ENCODE measurements at places on chromosomes 11 and 22. TPM values are rescaled to one million over a fixed set of nuclear protein-coding genes. Genes with fewer than 3 reads are reported as not detected.

The ZNRF3 gene
- 33.9 TPM for polyA plus RNA-seq

The LGR4 gene
- 146 TPM for polyA plus RNA-seq

The CRELD2 gene
- 27.6 TPM for polyA plus RNA-seq

The SLC25A17 gene
- 41.7 TPM for polyA plus RNA-seq

The MICAL3 gene
- polyA plus RNA-seq: 25.6 TPM

DNA sequence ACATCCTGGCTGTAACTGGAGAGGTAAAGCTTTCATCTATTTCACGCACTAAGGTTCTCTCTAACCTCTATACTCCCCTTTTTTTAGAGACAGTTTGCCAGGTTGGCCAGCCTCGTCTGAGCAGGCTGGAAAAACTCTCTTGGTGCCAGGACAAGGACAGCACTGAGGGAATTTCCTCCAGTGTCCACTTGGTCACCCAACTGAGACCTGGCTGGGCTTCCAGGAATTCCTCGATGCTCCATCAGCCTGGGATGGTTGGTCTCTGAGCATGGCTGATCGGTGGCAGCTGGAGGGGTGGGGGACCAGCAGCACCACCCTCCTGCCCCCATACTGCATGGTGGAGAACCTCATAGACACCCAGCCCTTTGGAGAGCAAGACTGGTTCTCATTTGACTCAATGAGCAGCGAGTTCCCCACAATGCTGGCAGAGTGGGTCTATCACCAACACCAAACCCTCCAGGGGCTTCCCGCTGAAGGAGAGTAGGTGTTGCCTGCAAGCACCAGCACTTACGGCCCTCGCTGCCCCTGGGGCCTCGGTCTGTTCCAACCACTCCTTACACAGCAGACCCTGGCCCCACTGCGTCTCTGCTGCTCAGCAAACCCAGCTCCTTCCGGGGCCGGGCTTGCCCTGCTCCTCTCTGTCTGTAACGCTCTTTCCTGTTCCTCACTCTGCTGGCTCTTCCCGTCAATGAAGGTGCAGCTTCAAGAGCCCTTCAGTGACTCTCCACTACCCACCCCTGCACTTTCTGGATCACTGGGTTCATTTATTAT, 122.2 kb downstream of the ST3GAL4 start:
- no peak for DNase-seq

- DNase-seq: no peak
These were observed 232.4 kb downstream of the MIAT start for GRCh38 chr22:26889802-26890201.

- DNase-seq: no peak
These were observed 18.8 kb downstream of the PANX1 start for GRCh38 chr11:94147433-94147845.

DNA sequence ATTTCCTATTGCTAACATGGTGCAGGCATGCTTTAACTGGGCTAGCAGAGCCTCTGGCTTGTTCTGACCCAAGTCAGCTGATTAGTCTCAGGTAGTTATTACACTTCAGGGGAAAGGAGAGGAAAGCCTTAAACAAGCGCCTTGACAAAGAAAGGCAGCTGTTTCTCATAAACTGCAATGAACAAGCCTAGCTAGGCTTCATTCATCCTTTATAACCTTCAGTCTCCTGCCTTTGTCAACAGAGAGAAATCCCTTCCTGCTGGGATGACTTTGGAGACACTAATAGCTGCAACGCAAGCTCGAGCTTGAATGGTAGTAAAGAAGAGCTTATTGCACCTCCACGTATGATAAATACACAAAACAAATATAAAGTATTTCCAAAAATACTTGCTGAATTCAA, 68.4 kb downstream of the CCDC34 start:
- no peak for DNase-seq

DNA sequence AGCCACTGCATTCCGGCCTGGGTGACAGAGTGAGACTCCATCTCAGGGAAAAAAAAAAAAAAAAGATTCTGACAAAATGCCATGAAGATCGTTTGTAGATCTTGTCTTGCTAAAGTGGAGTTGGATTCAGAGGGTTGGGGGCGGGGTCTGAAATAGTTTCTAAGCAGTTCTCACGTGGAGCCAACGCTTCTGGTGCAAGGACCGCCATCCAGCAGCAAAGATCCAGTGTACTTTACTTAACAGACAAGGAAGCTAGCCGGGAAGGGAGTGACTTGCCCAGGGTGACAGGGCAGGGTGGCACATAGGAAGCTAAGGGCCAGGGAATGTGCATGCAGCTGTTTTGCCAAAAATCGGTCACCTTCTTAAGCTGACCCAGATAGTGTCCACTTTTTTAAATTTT, 27.4 kb downstream of the APOL1 start:
- no peak for DNase-seq

Measured in right renal pelvis (tissue), 4 donors.